ENCODE measurements at places on chromosomes 3 and 15.
A peak's percentile ranks its signal among the peaks of the same experiment; 100 is the strongest.

GRCh38 chr3:180571831-180572598 lies 29.9 kb upstream of the TTC14 start:
- no peak for DNase-seq

DNA sequence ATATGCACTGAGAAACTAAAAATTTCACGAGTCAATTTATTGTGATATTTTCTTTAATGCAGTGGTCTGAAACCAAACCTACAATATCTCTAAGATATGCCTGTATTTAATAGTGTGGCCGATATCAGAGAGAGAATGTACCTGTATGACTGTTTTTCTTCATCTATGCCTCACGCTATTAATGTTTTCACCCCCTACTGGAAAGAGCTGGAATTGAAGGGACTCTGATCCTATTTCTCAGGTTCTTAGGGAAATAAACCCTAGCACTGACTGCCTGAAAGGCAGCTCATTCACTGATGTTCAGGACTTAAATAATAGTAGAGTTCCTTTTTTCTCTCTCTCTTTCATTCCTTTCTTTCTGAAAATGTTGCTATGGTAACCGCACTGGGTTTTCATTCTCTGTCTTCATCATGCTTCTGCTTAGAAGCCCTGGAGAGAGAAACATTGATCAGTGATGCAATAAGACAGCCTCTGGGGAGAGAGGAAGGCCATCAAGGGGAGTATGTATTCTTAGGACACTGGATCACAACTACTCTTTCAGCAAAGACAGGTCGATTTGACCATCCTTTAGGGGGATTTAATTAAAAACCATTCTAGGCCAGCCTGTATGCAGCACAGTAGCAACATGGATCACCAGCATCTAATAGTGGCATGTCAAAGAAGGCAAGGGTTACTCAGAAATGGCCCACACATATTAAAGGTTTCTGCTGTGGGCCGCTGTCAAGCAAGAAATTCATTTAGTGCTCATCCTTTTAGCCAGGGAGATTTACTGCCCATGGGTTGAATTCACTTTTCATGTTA lies 1135.7 kb downstream of the IGSF11 start:
- DNase-seq: peak; percentile 44

DNA sequence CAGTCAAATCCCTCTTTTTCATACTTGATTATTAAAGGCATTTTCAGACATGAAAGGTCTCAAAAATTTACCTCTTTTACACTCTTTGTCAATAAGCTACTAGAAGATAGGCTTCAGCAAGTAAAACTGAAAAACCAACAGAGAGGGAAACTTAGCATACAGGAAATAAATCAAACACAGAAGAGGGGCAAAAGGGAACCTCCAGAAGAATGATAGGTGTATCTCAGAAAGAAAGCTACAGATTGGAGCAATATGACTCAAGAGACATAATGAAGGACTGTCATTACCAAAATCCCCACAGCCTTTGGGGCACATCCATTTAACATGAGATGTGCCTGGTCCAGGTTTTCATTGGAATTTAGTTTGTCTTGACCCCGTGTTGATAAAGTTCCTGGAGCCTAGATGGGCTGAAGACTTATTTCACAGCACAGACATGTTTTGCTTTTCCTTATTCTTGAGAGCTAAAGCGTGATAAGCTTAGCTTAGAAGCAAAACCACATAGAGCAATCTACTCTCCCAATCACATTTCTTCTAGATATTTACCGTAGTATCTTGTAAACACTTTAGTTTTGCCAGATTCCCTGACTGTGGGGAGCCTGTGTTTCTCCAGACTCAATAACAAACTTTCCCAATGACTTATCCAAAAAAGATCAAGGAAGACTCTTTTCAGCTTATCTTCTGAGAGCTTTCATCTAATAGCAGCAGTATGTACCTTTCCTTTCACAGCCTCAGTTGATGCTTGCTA lies 11.7 kb downstream of the LRRFIP2 start:
- DNase-seq: no peak

DNA sequence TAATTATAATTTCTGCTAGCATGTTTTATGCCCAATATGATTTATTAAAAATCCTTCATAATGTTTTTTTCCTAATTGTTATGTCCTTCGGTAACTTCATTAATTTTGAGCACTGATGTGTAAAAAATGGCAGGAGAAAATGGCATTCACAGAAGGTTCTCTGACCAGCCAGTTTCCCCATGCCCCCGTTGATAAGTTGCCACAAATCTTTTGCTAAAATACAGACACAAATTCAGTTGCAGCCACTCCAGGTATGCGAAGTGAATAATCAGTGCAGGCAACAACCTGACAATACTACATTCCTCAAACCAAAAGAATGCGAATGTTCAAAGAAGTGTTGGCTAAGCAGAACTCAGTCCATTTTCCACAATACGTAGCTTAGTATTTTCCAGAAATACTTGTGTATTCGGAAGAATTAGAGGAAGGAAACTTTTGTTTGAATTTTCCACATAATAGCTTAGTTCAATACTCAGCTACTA lies 32.7 kb downstream of the CHL1 start:
- DNase-seq: no peak

Measured in endothelial cell of umbilical vein (primary cell).